ENCODE measurements at places on chromosomes 6 and 20.
A peak's percentile ranks its signal among the peaks of the same experiment; 100 is the strongest.

GRCh38 chr20:53967527-53967926 is 102.9 kb downstream of the BCAS1 start:
- DNase-seq = no peak

GRCh38 chr20:2086177-2086979 is 15.2 kb upstream of the STK35 start:
- DNase-seq = peak; percentile 74

DNA sequence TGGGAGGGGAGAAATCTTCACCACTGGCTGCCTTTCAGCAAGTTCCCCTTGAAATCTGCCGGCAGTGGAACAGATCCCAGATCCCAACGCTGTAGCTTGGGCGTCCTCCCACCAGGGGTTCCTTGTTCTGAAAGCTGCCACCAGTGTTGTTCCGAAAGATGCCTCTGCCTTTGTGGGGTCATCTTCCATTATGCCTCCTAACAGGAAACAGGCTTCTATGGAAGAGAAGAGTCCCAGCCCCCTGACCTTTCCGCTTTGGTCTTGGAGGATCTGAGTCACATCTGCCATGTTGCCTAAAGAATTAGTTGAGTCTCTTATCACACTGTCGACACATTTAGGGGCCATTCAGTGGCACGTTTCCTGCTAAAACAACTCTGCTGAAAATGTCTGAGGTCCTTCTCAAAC is 57.5 kb upstream of the NFATC2 start:
- no peak for DNase-seq

DNA sequence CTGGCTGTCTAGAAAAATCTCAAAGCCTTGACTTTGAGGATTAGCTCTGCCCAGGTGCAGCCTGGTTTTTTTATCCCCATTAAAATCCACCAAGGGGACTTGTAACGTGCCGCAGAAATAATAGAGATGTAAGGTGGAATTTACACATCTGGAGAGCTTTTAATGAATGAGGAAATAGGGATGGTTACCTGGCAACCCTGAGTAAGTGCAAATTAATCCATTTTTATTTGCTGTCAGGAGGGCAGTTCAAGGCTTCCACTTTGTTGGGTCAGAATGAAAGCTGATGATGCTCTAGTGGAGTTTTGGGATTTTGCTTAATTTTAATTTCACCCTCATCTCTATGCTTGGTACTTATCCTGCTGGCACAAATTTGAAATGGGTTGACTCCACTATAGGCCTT is 163.4 kb upstream of the CEP162 start:
- no peak for DNase-seq

- DNase-seq = no peak
Measured at GRCh38 chr6:98054453-98054852, 771.4 kb upstream of the MMS22L start.

Measured in AG10803 (cell line).